ENCODE measurements at places on chromosomes 1 and 21.

- DNase-seq: no peak
These were observed 17.1 kb upstream of the KIF1B start for GRCh38 chr1:10193288-10193687.

GRCh38 chr21:16192902-16193301, 463.1 kb downstream of the USP25 start:
- DNase-seq: no peak

DNA sequence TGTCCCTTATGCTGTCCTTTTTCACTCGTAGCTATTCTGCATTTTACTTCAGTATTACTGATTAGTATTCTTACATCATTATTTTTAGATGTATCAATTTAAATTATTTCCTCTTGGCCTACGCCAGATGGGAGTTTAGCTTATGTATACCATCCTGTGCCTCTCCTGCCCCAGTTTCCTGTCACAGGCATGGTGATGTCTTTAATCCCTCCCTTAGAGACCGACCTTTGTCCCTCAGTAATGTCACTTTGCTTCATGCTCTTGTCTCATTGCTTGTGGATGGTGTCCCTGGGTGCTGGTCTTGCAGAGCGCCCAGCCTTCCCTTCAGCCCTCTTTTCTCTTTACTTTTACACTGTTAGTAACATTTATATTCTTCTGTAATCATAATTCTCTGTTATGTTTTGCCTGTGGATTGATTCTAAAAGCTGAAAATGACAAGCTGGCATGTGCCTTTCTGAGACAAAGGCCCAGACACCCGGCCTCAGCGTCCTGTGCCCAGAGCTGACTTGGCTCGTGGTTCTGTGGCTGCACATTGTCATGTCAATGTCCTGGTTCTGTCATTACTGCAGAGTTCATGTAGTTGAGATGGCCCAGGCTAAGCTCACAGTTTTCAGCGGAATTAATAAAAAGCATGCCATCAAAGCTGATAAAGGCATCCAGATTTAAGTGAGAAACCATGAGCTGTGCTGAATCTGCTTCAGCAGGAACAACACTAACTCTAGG, 100.7 kb downstream of the MTR start:
- no peak for DNase-seq

GRCh38 chr1:168504064-168504837, 39.5 kb downstream of the XCL2 start:
- DNase-seq: no peak

GRCh38 chr1:63634471-63634870, 41.3 kb downstream of the PGM1 start:
- DNase-seq: no peak

DNA sequence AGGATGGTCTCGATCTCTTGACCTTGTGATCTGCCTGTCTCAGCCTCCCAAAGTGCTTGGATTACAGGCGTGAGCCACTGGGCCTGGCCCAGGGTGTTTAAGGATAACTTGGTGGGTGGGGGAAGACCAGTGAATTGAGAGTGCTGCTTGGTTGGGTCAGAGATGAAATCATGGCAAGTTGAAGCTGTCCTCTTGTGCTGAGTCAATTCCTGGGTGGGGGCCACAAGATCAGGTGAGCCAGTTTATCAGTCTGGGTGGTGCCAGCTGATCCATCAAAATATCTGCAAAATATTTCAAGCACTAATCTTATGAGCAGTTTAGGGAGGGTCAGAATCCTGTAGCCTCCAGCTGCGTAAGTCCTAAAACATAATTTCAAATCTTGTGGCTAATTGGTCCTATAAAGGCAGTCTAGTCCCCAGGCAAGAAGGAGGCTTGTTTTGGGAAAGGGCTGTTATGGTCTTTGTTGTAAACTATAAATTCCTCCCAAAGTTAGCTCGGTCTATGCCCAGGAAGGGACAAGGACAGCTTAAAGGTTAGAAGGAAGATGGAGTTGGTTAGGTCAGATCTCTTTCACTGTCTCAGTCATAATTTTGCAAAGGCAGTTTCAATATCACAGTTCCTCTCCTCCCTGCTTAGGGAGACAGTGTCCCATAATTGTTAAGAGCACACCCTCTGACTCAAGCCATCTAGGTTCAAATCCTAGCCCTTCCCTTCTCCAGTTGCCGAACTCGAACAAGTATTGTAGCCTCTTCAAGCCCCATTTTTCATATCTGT, 66.8 kb upstream of the BACH1 start:
- no peak for DNase-seq

GRCh38 chr1:245363461-245364200, 208.8 kb downstream of the KIF26B start:
- DNase-seq: no peak

DNA sequence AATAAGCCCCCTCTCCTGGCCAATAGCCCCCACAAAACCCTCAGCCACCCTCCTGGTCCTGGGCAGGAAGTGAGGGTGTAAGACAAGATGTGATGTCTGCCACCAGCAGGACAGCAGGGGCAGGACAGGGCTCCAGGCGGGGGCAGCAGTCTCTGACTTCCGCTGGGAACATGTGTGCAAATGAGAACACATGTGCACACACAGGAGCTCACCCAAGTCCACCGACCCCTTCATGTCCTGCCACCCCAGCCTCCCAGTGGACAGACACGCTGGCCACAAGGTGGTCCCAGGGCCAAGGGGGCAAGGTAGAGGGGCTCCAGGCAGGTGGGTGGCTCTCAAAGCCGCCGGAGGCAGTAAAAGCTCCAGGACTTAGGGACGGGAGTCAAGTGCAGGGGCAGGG, 60.1 kb downstream of the KCNAB2 start:
- DNase-seq: no peak

DNA sequence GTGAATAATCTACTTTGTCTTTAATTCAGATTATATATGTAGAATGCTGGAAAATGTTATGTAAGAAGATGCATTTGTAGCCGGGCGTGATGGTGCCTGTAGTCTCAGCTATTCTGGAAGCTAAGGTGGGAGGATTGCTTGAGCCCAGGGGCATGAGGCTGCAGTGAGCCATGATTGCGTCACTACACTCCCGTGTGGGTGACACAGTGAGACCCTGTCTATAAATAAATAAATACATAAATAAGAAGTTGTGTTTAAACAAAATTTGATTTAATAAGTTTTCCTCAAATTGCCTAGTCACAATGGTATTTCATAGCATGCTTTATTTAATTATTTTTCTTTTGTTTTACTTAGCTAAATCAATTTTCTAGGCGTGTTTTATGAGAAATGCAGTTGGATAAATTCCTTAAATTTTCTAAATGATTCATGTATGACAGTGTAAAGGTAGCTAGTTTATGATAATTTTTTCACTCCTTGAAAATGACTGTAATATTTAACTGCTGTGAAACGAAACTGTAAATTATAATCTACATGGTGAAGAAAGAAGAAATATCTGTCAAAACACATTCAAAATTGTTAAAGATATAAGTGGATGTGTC, 232.6 kb downstream of the SRGAP2C start:
- no peak for DNase-seq
